Activated T-helper 17 cell treated with anti-CD3 and anti-CD28 coated beads, Interleukin-2, amount 50 U/mL, for 72 hours (primary cell): ENCODE measurements at places on chromosomes 16 and 17. TPM values are rescaled to one million over a fixed set of nuclear protein-coding genes. Genes with fewer than 3 reads are reported as not detected.

GRCh38 chr16:56197192-56197992, 6.1 kb downstream of the GNAO1 start:
- no peak for ATAC-seq

GRCh38 chr16:8729779-8730334, 55.4 kb downstream of the ABAT start:
- no peak for ATAC-seq

DNA sequence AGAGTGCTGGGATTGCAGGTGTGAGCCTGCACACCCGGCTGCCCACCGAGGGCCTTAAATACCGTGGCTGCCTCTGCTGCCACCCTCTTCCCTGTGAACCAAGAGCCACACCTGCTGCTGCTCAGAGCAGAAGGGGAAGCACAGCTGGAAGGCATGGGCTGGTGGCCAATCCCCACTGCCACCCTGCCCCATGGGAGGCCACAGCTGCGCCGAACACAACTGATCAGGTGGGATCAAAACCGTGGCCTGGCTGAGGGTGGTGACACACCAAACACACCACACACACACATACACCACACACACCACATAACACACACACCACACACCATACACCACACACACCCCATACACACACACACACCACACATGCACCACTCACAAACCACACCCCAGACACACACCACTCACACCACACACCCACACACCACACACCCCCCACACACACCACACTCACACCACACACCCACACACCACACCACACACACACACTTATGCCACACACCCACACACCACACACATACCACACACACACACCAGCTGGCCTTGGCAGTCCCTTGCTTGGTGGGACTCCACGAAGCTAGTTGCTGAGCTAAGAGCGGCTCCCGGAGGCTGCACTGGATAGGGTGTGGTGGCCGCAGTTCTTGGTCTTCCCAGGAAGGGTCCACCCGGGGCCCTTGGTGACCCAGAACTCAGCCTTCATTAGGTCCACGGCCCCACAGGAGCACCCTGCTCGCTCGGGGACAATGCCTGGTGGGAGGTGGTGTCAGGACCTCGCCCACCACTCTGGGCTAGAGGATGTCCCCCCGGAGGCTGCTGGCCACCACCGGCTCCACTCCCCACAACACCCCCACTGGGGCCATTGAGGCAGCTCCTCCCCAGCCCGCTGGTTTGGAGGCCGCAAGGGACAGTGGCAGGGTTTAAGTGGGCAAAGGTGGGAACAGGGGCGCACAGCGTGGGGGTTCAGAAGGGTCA, 14.9 kb downstream of the CEP131 start:
- no peak for ATAC-seq

- ATAC-seq, result no peak
Measured at GRCh38 chr17:65533852-65534457, 27.5 kb downstream of the AXIN2 start.

GRCh38 chr16:74679983-74680382, 13.3 kb upstream of the RFWD3 start:
- no peak for ATAC-seq

- no peak for ATAC-seq
Measured at GRCh38 chr16:69190598-69190997, 3.6 kb downstream of the SNTB2 start.

DNA sequence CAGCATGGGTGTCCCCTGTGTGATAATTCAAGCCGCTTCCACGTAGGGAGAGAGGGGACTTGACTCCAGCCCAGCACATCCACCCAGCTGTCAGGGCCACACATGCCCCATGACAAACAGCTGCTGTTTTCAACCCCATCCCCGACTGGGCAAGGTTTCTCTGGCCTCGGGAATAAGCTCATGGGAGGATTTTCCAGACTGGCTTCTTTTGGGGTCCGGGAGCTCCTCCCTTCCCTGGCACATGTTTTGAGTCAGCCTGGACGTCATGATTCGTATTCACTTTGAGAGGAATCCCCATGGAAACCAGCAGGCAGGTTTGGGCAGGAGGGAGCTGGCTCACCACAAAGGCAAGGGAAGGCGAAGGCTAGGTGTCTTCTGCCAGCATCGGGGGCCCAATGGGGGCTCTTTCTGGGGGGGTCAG, 156.4 kb downstream of the CMIP start:
- ATAC-seq, result no peak

DNA sequence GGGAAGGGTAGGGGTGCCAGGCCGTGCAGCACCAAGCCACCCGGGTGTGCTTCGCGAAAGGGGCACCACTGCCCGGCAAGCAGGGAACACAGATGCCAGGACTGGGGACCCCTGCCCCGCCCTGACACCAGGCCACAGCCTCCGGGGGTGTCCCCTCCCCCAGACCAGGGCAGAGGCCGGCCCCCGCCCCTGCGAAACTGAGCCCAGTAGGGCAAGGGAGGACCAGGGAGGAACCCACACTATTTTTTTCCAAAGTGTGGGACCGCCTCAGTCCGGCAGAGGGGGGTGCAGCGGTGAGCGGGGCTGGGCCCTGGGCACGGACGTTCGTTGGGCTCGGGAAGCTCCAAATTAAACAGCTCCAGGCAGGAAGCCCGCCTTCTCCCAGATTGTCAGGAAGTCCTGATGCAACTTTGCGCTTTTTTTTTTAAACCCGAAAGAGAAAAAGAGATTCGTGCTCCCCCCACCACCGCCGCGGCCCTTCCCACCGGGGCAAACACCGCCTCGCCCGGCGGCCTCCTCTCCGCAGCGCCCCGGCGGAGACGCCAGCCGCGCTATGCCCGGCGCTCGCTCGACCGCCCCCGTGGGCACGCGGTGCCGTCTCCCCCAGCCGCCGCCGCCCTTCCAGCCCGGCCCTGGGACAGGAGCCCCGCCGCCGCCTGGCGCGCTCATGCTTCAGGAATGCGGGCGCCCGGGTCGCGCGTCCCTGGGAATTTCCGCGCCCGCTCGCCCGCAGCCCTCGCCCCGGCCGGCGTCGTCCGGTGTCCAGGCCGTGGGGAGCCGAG, 755 bp downstream of the PIEZO1 start:
- no peak for ATAC-seq

DNA sequence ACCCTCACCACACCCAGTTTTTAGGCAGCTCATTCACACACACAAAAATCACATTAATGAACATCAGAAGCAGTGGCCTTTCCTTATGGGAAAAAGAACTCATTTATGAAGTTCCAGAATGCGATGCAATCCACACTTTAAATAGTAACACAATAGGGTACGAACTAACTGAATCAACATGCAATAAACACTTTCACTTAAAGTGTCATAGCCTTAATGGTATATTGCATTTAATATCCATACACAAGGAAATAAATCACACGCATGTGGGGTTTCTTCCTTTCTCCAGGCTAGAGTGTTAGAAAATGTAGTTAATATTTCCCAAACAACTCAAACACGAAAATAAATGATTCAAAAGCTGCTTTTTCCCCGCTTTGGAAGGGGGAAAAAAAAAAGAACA, 19.7 kb downstream of the ADCY9 start:
- ATAC-seq, result no peak

GRCh38 chr16:1146409-1146808, 6.5 kb upstream of the CACNA1H start:
- ATAC-seq, result no peak

- ATAC-seq, result no peak
Measured at GRCh38 chr17:49404906-49405305, 9.8 kb downstream of the PHB1 start.

GRCh38 chr16:71172481-71173207, 57.9 kb downstream of the HYDIN start:
- ATAC-seq, result no peak

GRCh38 chr16:65744401-65744800, 622.1 kb upstream of the CDH5 start:
- ATAC-seq, result no peak

DNA sequence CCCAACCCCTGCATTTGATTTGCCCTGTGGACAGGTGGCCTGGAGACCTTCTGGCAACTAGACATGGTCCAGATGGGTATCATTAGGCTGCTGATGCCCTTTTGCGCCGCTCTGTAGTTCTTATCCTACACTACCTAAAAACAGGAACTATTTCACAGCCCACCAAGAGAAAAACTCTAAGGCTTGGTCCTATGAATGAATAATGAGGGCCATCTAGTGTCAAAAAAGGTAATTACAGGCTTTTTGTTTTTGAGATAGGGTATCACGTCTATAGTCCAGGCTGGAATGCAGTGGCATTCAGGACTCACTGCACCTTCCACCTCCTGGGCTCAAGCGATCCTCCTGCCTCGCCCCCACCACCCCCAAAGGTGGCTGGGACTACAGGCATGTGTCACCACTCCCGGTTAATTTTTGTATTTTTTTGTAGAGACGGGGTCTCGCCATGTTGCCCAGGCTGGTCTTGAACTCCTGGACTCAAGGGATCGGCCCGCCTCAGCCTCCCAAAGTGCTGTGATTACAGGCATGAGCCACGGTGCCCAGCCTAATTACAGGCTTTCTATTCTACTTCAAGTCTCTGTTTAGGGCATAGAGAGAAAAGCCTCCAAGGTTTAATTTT, 20.9 kb downstream of the COIL start:
- peak; percentile 43 for ATAC-seq

DNA sequence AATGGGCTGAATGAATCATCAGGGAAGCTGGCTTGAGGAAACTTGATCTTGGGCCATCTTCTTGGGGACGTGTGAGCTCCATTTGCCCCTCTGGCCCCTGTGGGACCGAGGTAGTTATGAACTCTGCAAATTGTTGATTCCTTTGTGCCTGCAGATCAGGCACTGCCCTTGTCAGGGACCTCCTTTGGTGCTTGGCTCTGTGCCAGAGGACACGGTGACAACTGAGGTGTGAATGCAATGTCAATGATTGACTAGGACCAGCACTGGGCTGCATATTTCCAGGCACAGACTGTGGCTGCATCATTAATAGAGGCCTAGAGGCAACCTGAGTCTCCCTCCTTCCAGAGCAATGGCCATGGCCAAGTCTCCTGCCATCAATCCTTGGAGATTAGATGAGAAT, 23.8 kb downstream of the PDILT start:
- no peak for ATAC-seq

- no peak for ATAC-seq
Measured at GRCh38 chr17:80940171-80941123, 51.2 kb upstream of the CHMP6 start.

DNA sequence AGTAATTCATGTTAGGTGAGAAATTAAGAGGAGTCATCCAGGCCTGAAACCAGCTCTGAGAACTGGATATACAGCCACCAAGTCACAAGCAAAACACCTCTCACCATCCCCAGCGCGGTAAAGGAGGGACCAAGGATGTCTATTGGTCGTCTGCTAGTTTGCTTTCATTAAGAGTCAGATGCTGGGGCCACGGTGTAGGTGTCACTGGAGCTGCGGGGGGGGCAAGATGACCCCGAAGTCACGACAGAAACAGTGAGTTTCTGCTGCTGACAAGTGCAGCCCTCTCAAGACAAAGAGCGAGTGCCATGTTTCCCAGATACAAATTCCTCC, 790 bp downstream of the NCBP3 start:
- ATAC-seq, result peak; percentile 60

DNA sequence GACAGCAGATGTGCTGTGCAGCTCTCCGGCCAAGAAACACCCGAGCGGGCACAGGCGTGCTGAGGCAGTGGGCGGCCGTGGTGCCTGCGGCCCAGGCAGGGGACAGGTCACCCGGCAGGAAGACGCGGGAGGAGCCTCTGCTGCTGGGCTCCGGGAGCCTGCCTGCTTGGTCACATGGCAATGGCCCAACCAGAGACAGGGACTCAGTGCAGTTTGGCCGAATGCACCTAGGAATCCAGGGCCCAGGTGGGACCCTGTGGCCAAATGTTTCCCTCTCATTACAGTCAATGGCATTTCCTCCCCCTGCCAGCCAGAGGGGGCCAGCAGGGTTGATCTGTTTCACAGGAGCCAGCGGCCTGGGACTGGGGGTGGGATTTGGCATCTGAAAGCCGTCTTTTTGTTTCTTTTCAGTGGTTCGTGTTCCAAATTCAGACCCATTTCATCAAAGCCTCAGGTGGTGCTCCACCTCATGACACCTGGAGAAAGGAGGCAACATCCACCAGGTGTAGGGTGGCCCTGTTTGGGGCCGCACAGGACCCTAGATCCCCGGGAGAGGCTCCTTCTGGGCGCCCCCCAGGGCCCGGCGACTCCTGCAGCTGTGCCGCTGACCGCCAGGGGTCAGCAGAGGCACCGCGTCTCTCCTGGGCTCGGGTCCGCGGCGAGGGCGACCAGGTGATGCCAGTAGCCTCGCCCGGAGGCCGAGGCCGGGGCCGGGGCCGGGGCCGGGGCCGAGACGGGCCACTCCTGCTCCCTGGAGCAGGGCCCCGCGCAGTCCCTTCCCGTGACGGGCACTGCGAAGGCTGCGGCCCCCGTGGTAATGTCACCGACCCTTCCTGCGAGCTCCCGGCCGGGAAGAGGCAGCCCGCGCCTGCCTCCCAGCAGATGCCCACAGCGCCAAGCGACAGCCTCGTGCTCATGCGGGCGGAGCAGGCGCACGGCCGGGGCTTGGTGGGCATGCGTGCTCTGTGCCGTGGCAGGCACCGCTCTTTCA, 118.5 kb downstream of the C16orf78 start:
- ATAC-seq, result no peak

- ATAC-seq, result no peak
Measured at GRCh38 chr17:68516732-68517131, 4.5 kb downstream of the PRKAR1A start.

DNA sequence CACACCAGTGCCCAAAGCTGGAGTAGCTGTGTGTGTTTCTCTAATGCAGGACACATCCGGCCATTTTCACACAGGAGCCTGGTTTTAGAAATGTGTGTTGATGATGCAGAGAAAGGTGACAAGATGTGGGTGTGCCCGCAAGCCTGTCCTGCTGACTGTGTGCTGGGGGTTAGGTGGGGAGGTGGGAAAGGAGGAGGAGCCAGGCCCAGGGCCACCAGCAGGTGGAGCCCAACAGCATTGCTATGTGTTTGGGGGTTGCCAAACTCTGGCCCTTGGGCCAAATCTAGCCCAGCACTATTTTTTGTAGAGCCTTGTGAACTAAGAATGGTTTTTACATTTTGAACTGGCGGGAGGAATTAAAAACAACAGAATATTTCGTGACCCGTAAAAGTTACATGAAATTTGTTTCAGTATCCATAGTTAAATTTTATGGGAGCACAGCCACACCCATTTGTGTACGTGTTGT, 61.7 kb upstream of the LGALS9 start:
- peak; percentile 77 for ATAC-seq

The CARD14 gene
- total RNA-seq, result not detected

The CHAD gene
- not detected for total RNA-seq

The SPNS3 gene
- total RNA-seq, result 5.8 TPM

The UMOD gene
- total RNA-seq, result not detected

The SOST gene
- total RNA-seq, result not detected

The ZG16 gene
- total RNA-seq, result not detected

The PRCD gene
- not detected for total RNA-seq

The USH1G gene
- not detected for total RNA-seq

The KRTAP1-1 gene
- total RNA-seq, result not detected

The AIPL1 gene
- not detected for total RNA-seq

The GUCY2D gene
- 0.77 TPM for total RNA-seq

The FAM20A gene
- total RNA-seq, result not detected

The PGAP6 gene
- 25.6 TPM for total RNA-seq

The TEX19 gene
- not detected for total RNA-seq

The MPV17L gene
- not detected for total RNA-seq

The RPH3AL gene
- total RNA-seq, result 1.9 TPM

The CFAP119 gene
- total RNA-seq, result 2.9 TPM

The HBM gene
- not detected for total RNA-seq
